Stimulated activated CD4-positive, alpha-beta T cell treated with anti-CD3 and anti-CD28 coated beads, TNF-alpha, amount 100 ng/mL, for 1 hour (primary cell): ENCODE measurements at places on chromosomes 1 and 21.

GRCh38 chr1:157193702-157194391 lies 55.7 kb upstream of the ETV3 start:
- DNase-seq = no peak

- no peak for DNase-seq
Measured at GRCh38 chr1:97685360-97685759, 235.5 kb downstream of the DPYD start.

- no peak for DNase-seq
Measured at GRCh38 chr1:193680924-193681316, 494.5 kb upstream of the B3GALT2 start.

DNA sequence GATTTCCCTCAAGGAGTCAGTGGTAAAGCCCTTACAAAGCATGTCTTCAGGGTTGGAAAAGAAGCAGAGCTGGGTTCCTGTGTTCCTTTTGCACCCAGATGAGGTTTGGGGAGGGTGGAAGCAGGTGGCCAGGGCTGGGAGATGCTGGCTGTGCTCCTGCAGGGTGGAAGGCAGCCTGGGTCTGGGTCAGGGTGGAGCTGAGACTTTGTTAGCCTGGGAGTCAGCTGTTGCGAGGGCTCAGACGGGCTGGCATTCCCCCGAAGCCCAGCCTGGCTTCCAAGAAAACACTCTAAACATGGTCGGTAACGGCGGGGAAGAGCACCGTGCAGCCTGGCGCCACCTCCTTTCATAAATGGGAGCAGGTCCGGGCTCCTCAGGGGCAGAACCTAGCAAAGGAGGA lies 43.7 kb upstream of the EPS8L3 start:
- no peak for DNase-seq

GRCh38 chr1:247500865-247501264 lies 35.4 kb downstream of the OR2C3 start:
- DNase-seq = no peak

GRCh38 chr1:114741963-114742746 lies 15.6 kb downstream of the CSDE1 start:
- DNase-seq = no peak

DNA sequence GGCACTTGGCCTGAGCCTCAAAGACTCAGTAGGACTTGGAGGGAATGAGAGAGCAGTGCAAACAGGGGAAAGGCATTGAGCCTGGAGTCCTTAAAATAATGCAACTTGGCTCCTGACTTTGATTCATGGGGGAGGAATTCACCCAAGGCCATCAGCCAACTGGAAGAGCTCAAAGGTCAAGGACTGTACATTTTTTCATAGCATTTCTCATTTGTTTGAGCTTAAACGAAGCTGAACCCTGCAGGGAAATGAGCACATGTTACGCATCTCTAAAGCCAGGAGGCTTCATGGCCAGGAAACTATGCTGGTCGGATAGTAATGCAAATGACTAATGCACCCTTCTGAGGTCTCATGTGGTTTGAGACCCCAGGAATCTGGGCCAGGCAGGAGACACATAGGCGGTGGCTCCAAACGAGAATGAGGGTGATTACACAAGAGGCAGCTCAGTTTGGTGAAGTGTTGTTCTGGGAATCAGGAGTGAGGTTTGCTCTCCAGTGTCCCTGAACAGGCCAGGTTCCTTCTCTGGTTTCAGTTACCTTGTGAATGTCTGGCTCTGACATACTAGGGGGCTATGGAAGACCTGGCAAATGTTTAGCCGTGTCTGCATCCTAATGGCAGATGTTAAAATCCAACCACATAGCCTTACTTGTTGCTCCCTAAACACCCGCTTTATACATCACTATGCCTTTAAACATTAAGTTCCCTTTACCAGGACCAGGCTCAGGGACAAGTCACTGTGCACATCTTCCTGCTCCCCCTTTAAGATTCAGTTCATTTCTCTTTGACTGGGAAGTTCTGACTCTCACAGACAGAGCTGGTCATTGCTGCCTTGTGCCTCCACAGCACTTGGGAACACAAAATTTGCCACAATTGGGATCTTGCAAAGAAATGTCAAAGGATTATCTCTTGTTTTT lies 503.9 kb upstream of the USP24 start:
- no peak for DNase-seq

DNA sequence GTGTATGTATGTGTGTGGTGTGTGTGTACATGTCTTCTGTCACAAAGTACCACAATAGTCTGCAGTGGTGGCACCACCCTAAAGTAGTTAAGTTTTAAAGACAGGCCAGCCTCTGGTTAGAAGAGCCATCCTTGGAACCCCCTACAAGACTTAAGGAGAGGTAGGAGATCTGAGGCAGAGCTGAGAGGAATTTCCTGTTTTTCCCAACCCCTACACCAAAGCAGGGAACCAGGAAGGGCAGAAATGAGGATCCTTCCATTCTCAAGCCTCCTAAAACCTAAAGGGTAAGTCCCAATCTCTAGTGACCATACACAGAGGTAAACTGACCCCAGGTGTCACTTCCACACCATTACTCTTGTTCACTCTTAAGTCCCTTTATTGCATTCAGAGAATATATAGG lies 11.1 kb downstream of the PEA15 start:
- DNase-seq = no peak

GRCh38 chr1:156090138-156090839 lies 8.0 kb upstream of the MEX3A start:
- DNase-seq = no peak

- DNase-seq = no peak
Measured at GRCh38 chr21:39000496-39000895, 182.8 kb downstream of the PSMG1 start.

DNA sequence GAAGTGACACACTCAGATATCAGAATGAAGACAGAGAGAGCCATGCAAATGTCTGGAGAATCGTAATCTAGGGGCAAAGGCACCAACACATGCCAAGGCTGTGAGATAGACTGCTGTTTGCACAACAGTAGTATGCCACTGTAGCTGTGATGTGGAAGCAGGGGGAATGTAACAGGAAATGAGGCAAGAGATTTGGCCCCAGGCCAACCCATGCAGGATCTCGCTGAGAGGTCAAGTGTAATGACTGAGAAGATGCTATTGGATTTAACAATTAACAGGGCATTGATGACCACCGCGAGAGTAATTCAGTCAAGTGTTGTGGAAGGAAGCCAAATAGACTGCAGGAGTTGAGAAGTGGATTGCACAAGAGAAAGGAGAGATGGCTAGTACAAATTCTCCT lies 107.3 kb upstream of the ST6GALNAC5 start:
- no peak for DNase-seq

DNA sequence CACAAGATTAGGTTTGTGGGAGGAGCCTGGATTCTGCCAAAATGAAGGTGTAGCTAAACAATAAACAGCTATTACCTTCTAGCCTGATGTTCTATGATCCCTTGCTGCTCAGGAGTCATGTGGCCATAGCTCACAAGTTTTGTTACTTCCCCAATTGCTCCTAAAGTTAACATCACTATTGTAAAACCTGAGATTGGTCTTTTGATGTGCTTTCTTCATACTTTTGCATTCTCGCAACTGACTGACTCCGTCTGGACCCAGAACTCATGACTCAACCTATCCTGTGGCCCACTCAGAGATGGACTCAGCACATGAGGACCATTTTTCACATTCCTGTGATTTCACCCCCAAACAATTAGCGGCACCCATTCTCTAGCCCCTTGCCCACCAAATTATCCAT lies 69.1 kb downstream of the PTGS2 start:
- no peak for DNase-seq

GRCh38 chr1:164659621-164660411 lies 100.8 kb downstream of the PBX1 start:
- DNase-seq = no peak

DNA sequence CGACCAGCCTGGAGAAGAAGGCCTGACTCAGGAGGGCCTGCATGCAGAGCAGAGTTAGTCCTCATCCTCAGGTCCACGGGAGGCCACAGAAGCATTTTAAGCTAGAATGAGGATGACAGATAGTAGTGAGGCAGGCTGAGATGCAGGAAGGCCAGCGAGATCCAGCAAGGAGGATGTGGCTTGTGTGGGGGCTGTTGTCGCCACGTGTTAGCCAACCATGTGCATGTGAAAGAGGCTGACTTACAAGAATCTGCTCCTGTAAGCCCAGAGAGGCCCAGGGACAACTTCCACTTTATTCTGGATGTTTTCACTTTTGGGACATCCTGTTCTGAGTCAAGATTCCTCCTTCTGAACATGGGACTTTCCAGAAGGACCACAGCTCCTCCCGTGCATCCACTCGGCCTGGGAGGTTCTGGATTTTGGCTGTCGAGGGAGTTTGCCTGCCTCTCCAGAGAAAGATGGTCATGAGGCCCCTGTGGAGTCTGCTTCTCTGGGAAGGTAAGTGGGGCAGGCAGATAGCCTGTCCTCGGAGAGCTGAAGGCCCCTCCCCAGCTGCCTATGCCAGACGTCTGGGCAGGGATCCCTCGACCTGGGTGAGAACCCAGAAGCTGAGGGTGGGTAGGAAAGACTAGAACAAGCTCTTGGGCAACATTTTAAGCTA lies at the start of gene SLAMF8:
SLAMF8 (plus strand) TSS at position 433 of the 661 bp plus-strand sequence; CDS start at position 459, 26 bp downstream.
- DNase-seq = no peak

GRCh38 chr1:41416552-41417334 lies 55.5 kb downstream of the FOXO6 start:
- DNase-seq = peak; percentile 51

GRCh38 chr1:17093822-17094393 lies 25.3 kb downstream of the PADI2 start:
- DNase-seq = no peak

DNA sequence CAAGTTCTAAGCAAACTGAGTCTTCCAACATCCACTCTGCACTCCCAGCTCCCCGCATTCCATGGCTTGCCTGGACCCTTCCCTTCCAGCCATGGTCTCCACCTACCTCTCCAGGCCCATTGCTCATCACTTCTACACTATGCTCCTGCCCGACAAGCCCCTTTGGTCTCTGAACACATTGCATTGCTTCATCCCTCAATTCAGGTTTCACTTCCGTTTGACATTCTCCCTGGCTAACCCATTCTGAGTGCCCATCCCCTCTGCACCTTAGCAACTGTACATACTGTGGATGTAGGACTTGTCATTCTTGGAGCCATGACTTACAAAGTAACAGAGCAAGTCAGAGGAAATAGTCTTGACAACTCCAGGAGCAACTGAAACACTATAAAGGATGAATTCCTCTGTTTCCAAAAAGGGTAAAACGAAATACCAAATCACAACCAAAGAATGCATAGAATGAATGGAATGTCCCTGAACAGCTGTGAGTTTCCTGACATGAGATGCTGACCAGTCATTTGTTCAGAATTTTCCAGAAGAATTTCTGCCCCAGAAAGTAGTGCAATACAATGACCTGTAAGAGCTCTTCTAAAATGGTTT lies 66.7 kb downstream of the KCNJ6 start:
- DNase-seq = no peak

GRCh38 chr1:227793948-227794816 lies 21.3 kb upstream of the PRSS38 start:
- no peak for DNase-seq

- DNase-seq = no peak
Measured at GRCh38 chr1:229154811-229155210, 116.1 kb upstream of the RAB4A start.

- DNase-seq = no peak
Measured at GRCh38 chr1:6353955-6354658, 39.5 kb downstream of the ACOT7 start.

GRCh38 chr1:23167353-23168078 lies 1.1 kb downstream of the LUZP1 start:
- no peak for DNase-seq

DNA sequence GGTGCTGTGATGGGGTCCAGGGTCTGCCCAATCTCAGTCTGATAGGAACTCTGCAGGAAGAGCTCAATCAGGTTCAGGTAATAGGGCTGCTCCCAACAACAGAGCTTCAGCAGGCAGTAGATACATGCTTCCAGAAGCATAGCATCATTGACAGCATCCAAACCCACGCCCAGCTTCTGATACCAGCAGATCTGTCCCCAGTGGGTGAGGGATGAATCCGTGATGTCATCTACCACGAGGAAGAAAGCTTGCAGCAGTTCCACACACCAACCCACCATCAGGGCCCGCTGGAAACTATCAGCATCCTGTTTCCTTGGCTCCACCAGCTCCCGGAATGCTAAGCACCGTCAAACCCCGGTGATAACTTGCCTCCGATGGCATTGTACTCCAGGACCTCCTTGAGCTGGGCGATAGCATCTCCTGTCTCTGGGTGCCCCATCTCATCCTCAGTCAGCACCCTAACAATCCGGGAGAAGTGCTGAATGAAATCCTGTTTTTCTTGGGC lies 14.7 kb downstream of the NEK2 start:
- no peak for DNase-seq

DNA sequence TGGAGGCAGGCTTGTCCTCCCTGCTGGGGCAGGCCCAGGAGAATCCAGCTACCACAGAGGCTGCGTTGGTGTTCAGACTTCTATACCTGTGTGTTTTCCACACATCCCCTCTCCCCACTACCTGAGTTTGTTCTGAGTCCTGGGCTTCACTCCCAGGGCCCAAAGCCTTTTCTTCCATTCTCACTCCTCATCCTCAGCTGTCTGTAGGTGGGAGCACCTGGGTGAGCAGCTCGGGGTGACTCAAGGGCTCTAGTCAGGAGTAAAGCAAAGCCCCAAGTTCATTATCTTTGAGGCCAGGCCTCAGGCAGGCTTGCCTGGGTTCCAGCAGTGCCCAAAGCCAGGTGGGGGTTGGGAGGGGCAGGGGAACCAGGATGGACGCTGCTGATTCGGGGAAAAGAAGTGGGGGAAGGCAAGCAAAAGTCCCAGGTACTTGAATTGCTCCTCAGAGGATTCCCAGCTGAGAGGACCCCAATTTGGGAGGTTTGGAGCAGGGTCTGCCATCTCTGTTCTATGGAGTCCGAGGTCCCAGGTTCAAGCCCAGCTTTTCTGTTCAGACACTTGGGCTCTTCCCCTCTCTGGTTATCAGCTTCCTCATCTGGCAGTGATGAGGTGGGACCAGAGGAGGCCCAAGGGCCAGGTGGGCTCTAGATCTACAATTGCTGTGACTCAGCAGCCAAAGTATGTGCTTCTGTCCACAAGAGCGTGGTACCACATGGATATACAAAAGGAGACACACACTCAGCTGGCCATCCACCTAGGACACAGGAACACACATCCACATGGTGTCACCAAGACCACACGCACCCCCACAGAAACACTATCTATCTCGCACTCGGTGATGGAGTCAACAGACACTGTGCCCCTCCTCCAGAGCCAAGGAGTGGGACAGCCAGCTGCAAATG lies 5.8 kb upstream of the PTPN7 start:
- DNase-seq = no peak

DNA sequence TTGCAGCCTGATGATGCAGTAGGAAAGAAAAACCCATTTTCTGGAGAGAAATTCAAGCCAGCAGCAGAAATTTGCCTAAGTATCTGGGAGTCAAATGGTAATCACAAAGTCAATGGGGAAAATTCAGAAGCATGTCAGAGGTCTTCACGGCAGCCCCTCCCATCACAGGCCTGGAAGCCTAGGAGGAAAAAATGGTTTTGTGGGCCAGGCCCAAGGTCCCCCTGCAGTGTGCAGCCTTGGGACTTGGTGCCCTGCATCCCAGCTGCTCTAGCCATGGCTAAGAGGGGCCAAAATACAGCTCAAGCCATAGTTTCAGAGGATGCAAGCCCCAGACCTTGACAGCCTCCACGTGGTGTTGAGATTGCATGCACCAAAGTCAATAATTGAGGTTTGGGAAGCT lies 334.8 kb downstream of the PTBP2 start:
- no peak for DNase-seq

- no peak for DNase-seq
Measured at GRCh38 chr1:231431665-231432415, 9.8 kb upstream of the EGLN1 start.

GRCh38 chr1:21670956-21671902 lies 2.1 kb upstream of the RAP1GAP start:
- no peak for DNase-seq

- DNase-seq = no peak
Measured at GRCh38 chr21:22120616-22121266, 1122.5 kb downstream of the NCAM2 start.

GRCh38 chr1:212753749-212754148 lies 37.8 kb downstream of the NSL1 start:
- DNase-seq = no peak
